ENCODE measurements at places on chromosomes 11 and 22.

DNA sequence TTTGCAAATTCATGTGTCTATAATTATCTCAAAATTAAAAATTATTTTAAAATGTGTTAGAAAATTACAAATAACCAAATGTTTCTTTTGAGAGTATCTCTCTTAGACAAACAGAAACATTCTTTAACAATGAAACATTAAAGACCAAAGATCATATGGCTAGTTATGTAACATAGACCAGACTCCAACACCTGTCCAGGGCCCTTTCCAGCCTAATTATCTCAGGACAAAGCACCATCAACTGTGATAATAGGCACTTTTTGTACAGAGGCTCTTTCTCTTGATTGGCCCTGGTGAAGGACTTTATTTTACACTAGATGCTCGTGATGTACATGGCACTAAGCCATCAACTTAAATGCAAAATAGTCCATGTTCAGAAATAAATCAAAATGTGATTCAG is 5.0 kb upstream of the PLEKHA7 start:
- no peak for DNase-seq

- DNase-seq: no peak
Observed at GRCh38 chr11:116707161-116707629, 65.6 kb downstream of the BUD13 start.

DNA sequence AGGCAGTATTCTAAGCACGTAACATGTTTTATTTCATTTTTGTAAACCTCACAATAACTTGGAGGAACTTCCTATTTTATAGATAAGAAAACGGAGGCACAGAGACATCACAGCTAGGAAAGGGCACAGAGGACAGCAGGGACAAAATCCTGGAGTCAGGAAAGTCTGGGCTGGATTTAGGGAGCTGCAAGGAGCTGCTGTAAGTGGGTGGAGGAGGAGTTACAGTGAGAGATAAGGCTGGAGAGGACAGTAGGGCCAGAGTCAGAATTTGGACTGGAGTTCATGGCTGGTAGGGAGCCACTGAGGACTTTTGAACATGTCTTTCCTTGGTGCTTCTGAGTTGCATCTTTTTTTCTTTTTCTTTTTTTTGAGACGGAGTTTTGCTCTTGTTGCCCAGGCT is 32.2 kb upstream of the PTPRJ start:
- DNase-seq: no peak

GRCh38 chr22:43333156-43333555 is 10.0 kb downstream of the SCUBE1 start:
- no peak for DNase-seq

- no peak for DNase-seq
Observed at GRCh38 chr11:86207413-86207812, 37.1 kb upstream of the EED start.

GRCh38 chr11:1131033-1131911 is 26.5 kb upstream of the MUC5AC start:
- DNase-seq: no peak

DNA sequence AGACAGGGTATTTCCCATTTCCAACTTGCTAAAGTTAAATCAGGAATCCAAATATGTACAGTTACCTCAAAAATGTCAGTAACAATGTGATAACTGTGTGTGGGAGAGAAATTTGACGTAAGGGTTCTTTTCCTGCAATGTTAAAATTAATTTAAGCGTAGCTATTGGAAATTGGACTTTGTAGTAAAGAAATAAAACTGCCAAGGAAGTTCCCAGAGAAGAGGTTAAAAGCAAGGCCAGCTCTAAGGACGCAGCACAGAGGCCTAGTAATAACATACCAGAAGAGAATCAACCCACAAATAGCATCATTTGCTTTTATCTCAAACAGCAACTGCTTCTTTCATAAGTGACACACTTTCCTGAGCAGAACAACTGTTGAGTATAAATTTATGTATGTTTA is 36.8 kb upstream of the GRIA4 start:
- DNase-seq: no peak

- DNase-seq: peak; percentile 48
Observed at GRCh38 chr22:32796865-32797573, 4.5 kb upstream of the TIMP3 start.

GRCh38 chr11:2686360-2687222 is 13.2 kb downstream of the KCNQ1OT1 start:
- DNase-seq: no peak

DNA sequence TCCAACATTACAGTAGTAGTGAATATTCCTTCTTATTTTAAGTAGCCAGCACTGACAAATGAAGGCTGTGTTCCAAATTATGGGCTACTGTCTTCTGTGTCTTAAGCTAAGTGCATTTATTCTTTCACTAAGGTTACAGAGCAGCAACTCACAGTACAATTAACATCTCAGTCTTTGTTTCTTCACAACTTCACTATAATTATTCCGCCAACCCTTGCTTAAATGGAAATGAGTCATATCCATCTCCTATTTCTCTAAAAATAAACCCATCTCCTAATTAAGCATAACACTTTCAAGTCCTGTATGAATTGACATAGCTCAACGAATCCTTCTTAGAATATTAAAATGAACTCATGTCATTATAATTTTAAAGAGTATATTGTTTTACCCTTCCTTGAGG is 6.7 kb downstream of the ETS1 start:
- no peak for DNase-seq

- DNase-seq: no peak
Observed at GRCh38 chr11:117771197-117771596, 25.8 kb downstream of the DSCAML1 start.

DNA sequence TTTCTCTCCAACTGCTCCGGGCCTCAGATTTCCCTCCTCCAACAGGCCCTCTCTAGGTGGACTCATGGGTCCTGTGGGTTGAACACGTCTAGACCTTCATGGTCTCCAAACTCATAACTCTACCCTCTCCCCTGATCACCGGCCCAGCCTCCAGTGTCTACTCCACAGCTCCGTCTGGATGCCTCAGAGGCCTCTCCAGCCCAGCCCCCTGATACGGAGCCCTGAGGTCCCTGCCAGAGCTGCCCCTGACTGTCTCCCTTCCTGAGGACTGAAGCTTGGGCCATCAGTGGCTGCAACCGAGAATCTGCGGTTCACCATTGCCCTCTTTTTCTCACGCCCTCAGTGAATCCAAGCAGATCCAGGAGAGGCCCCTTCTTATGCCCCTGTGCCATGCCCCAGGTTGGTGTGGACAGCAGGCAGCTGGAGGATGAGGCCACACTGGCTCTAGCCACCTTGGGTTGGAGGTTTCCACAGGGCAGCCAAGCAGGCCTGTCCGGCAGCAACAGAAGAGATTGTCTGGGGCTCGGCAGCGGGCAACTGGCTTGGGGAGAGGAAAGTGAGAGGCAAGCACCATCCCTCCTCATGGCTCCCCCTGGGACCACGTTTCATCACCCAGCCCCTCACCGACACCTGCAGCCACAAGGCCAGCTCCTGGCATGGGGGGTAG is 104.6 kb upstream of the FGF3 start:
- no peak for DNase-seq

GRCh38 chr11:58941838-58942237 is 2.5 kb downstream of the GLYATL1 start:
- no peak for DNase-seq

DNA sequence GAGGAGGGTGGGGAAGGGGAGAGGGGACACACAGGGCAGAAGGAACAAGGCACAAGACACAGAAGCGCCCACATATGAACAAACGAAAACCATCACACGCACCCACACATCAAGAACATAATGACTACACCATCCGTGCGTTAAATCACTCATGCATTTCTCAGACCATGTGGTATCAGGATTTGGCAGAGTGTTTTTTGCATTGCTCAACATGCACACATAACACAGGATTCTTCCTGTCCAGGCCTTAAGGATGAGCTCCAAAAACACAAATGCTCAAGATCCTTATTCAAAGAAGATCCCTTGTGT is 309.5 kb downstream of the CADM1 start:
- no peak for DNase-seq

- no peak for DNase-seq
Observed at GRCh38 chr11:110376711-110377324, 52.9 kb upstream of the FDX1 start.

GRCh38 chr11:22456993-22457762 is 119.0 kb downstream of the SLC17A6 start:
- DNase-seq: no peak

DNA sequence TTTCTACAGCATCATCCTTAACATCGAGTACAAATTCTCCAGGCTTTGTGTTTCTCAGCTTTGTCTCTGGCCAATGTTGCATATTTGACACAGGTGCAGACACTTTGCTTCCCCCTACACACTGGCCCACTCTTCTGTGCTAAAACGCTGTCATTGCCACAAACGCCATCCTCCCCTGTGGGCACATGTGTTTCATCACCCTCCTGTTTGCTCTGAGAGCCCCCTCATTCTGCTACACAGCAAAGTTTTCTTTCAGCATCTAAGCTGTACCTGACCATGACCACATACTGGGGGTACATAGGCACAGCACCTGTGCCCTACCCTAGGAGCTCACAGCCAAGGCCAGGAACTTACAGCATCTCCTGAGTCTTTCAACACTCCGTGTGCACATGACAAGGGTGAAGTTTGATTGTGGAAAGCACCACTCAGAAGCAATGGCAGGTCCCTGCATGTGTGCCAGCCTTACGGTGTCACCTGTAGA is 7.9 kb upstream of the IGLL5 start:
- no peak for DNase-seq

DNA sequence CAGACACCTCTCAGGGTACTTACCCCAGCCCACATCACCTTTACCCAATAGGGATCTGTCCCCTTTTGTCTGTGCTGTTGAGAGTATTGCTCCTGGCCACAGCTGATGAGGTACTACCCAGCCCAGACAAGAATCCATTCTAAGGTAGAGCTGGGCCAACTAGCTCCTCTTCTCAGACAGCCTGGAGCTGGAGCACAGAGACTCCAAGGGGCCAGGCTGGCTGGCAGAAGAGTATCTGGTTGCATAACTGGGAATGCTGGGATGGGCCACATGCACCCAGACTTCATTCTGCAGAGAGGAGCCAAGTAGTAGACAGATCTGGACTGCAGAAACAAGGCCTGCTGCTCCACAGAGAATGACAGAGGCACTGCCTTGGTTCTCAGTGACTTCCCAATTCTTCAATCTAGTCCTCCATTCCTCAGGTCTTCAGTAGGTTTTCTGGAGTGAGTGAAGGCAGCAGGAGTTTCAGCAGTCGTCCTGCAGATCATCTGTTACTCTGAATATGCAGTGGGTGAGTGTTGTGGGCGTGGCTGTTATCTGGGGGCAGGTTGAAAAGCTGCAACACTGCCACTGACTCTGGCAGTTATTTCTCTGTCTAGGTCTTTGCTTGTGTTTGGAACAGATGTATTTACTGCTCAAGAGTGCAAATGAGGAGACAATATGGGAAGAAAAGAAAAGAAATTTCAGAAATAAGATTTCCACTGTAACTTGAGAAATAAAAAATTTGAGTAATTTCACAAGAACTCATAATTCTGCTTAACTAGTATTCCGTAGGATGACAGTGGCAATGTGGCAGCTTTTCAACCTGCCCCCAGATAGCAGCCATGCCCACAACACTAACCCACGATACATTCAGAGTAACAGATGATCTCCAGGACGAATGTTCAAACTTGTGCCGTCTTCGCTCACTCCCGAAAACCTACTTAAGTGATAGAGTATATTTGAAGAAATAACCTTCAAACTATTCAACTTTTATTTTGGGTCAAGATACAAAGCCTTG is 34.9 kb downstream of the MAPK1 start:
- no peak for DNase-seq

DNA sequence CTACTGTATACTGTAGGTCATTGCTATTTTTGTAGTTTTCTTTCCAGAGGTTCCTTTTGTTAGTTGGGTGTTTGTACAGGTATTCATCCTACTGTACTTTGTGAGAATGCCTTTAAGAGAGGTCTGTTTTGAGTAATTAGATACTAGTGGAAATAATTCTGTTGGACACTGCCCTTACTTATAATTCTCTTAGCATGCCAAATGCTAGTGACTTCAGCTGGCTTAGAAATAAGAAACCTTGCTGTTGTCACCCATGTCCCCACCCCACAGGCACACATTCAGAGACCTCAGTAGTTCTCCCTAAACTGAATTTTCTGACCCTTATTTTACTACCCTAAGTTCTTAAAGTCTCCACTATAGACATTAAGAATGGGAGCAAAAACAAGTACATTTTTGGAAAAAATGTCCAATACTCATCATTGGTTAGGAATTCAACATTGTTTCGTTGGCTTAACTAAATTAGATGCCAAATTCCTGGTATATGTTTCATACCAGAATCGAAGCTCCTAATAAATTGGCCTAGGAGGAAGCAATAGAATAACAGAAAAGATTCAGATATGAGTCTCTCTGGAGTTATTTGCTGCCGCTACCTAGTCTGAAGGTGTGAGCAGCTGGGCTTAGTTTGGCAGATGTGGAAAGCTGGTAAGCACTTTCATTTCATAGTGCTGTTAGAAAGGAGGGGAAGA is 28.4 kb downstream of the ZNF143 start:
- no peak for DNase-seq

GRCh38 chr11:19735909-19736498 is 23.4 kb downstream of the NAV2 start:
- DNase-seq: no peak

GRCh38 chr11:13090228-13090708 is 81.2 kb downstream of the RASSF10 start:
- no peak for DNase-seq

DNA sequence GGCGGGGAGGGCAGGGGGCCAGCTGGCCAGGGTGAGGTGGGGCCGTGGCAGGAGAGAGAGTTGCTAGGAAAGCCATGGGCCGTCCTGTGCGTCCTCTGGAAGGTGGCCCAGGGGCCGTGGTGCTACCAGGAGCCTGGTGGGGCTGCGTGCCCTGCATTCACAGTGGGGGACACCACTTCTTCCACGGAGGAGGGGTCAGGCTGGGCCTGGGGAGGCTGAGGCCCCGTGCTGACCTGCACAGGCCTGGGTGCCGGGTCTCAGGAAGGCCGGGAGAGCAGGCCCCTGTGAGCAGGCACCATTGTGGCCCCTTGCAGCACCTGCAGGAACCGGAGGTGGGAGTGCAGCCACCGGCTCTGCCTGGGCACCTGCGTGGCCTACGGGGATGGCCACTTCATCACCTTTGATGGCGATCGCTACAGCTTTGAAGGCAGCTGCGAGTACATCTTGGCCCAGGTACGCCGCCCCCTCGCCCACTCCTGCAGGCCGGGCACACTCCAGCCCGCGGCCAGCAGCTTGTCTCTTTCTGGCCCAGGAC is 12.0 kb downstream of the MUC5B start:
- DNase-seq: no peak

GRCh38 chr22:19870153-19871022 is 15.7 kb upstream of the GNB1L start:
- DNase-seq: no peak

DNA sequence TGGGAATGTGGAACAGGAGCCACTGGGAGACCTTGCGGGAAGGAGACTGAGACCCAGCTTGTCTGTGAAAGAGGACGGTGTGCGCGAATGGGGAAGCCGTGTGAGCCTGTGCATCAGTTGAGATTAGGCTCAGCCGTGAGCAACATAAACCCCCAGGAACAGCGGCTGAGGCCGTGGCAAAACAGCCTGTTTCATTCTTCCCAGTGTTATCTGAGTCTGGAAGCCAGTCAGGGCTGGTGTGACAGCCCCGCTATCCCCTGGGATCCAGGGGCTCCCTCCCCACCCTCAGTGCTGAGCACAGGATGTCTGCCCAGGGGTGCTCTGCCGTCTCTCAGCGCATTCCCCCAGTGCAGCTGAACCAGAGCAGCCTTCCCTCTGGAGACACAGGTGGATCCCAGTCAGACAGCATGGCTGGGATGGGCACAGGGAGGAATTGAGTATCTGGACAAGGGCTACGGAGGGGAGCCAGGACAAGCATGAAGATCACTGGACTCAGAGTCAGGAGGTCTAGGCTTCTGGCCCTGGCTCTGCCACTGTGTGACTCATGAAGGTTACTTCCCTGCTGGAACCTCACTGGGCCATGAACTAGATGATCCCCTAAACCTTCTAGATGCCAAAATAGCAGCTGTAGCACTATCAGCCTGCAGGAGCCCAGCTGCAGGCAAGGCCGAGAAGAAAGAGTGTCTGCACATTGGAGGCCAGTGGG is 8.6 kb downstream of the OAF start:
- no peak for DNase-seq
